ENCODE measurements at places on chromosomes 6 and 20. TPM values are rescaled to one million over a fixed set of nuclear protein-coding genes. Genes with fewer than 3 reads are reported as not detected.

- DNase-seq = no peak
Measured at GRCh38 chr20:61567204-61567603, 315.1 kb downstream of the CDH4 start.

DNA sequence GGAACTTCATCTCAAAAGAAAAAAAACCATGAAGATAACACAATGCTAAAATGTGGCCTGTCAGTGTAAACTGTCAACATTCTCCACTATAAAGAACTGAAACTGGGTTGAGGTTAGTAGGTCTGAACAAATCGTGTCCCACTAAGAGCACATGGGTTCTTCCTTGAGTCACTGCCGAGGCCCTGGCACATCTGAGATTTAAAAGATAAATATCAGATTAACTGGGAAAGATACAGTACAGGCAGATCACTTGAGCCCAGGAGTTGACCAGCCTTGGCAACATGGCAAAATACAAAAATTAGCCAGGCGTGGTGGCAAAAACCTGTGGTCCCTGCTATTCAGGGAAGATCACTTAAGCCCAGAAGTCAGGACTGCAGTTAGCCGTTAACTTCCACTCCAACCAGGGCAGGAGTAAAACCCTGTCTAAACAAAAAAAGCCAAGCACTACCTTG, 5.6 kb downstream of the EEF1A1 start:
- no peak for DNase-seq

GRCh38 chr6:50978380-50979170, 159.9 kb downstream of the TFAP2B start:
- DNase-seq = peak; percentile 33

DNA sequence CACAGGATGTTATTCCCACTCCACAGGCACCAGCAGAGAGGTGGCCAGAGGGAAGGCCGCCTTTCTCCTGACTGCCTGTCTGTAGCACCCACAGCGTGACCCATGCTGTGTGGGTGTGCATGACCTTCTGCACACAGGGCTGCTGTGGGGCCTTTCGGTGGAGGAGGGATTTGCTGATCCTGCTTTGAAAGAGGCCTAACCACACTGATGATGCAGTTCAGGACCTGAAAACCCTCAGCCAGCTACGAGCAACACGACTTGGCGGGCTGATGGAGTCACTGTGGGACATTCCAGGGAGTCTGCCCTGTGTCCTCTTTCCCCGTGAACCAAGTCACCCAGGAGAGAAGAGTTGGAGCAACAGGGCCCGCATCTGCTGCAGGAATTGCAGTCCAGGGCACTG, 49.1 kb downstream of the SYTL3 start:
- no peak for DNase-seq

DNA sequence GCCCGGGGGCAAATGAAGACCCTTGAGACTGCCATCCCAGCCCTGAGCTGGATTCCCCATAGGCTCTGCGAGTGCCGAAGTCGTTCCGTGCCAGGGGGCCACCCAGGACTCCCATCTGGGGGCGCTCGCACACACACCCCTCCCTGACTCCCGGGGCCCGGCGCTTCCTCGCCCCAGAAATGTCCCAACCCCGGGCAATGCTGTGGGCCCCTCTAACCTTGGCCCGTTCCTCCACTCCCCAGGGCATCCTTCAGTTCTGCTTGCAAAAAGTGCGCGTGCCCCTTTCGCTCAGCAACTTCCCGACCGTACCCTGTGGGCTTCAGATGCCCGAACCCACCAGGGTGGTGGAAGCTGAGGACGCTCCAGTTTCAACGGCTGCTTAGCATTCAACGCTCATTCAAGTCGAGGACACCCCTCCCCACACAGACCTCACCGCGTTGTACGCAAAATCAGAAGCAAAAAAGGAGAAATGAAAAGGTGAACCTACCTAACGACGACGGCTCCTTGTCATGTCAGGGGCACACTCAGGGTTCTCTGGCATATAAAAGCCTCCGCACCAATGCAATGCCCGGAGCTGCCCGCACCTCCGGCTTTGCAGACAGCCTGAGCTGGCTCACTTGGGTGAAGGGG, 25.3 kb downstream of the RIPOR2 start:
- DNase-seq = no peak

- no peak for DNase-seq
Measured at GRCh38 chr20:43991982-43992381, 77.3 kb downstream of the TOX2 start.

DNA sequence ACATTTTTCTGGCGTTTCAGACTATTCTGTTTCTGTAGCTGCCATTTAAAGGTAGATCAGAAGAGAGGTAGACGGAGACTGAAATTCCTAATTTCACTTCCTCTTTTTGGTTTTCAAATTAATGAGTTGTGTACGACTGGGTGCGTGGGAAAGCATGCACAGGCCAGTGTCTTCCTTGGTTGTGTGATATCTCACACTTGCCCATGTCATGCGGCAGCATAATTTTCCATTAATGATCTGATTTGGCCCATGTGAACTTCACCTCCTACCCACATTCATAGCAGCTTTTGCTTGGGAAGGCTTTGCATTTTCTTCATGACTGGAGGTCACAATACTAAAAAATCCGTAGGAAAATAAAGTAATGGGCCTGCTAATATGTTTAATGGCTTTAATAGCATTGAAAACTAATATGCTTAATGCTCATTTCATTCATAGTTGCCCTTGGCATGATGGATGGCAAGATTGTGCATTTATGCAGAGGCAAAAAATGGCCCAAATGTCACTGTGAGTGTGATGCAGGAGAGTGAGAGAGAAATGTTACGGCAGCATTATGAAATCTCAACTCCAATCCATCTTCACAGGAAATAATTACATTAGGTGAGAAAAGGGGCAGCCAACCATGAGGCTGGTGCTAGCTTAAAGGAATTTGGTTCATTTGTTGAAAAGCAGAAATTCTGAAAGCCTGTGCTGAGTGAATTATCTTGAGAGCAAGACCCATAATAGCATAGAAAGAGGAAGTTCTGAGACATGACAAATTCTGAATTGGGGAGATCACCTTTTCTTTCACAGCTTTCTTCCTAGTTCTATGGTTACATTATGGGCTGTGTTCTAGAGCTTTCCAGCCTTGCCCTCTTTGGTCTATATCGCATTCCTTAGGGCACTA, 69.0 kb upstream of the UST start:
- no peak for DNase-seq

Gene VSTM2L
- total RNA-seq = 4.5 TPM

All from epithelial cell of proximal tubule (primary cell).